Mammary epithelial cell (primary cell): ENCODE measurements at places on chromosomes 11 and 22.

- no peak for DNase-seq
Observed at GRCh38 chr22:28299753-28300152, 379.9 kb downstream of the TTC28 start.

- DNase-seq, result no peak
Observed at GRCh38 chr11:10641177-10641911, 52.2 kb downstream of the IRAG1 start.

GRCh38 chr11:88704485-88704884 is 361.3 kb downstream of the GRM5 start:
- peak; percentile 12 for DNase-seq

- no peak for DNase-seq
Observed at GRCh38 chr22:42897960-42898359, 40.9 kb upstream of the ARFGAP3 start.

GRCh38 chr11:81052344-81053158 is 1611.7 kb upstream of the TENM4 start:
- no peak for DNase-seq

DNA sequence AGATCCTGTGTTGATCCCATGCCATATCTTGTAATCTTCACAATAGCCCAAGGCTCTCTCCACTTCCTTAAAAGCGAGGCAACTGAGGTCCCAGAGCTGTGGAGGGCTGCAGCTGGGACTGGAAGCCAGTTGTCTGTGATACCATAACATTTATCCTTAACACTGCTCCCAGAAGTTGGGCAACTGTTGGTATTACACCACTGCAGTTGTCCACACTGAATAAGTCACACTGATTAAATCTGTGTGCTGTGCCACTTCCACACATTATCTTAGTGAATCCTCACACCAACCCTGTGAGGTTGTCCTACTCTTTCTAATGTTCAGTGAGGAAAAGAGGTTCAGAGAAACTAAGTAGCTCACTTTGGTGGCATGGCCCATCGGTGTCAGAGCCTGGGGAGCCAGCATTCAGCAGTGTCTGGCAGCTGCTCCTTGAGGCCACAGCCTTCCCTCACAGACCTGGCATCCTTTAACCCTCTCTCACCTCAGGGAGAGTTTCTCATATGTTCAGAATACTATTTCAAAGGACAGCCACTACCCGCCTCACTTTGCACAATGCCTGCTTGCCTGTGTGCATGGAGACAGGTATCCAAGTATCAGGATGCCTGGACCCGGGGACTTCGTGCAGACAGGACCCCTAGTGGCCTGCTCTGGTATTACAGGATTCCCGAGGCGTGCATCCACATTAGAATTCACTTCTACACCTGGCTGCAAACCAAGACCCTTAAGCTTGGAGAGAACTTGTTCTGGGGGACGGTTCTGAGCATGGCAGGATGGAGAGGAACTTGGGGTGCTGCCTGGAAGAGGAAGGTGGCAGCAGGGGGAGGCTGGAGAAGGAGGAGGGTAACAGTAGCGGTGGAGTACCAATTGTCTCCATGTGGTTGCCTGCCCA is 221.9 kb upstream of the TBCEL start:
- DNase-seq, result peak; percentile 40

DNA sequence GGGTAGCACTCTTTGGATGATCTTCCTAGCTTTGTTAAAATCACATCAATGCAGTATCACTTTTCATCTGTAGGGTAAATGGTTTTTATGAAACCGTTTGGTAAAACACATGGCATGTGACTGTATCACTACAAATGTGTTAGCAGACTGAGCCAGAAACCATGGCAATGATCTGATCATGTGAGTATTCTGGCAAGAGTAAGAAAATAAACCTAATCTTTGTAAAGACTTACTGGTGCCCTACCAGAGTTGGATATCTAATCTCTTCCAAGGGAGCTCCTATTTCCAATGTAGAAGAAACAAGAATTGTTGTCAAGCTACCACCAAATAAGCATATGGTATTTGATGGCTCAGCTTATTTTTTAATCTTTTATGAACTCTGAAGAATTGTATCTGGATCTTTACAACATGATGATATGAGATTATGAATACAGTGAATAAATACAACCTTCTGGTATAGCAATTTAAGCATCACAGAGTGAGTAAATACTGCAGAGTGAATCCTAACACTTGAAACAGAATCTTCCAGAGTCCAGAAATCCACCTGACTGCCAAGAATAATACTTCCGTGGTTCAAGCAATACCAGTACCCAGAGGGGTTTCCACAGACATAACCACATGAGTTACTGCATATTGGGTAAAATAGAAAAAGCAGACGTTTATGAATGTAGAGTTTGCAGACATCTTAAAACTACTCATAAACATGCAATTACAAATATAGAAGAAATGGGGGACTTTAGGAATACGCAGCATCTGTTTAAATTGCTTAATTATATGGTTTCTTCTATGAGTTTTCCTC is 238.8 kb downstream of the TTC28 start:
- no peak for DNase-seq

DNA sequence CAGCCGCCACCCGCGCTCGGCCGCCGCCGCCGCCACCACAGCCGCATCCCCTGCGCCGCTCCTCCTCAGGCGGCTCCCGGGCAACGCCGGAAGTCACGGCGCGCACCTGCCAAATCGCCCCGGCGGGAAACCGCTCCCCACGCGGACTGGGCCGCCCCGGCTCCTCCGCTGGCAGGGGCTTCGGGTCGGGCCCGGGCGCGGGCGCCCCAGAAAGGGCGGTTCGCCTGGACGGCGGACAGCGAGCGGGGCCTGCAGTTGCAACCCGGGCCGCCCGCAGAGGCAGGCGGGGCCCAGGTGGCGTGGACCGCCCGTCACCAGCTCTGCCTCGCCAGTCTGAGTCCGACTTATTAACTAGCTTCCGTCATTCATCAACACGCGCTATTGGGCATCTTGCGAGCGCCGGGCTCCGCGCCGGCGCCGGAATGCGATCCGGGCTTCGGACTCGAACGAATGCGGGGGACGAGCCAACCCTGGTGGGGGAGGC is at the start of gene HIRA:
Gene HIRA, minus strand, starts transcription at position 85 of the 484 bp plus-strand sequence. CDS start 257 bp downstream, outside the sequence.
- peak; percentile 79 for DNase-seq

- no peak for DNase-seq
Observed at GRCh38 chr11:120354779-120355178, 18.6 kb downstream of the ARHGEF12 start.

DNA sequence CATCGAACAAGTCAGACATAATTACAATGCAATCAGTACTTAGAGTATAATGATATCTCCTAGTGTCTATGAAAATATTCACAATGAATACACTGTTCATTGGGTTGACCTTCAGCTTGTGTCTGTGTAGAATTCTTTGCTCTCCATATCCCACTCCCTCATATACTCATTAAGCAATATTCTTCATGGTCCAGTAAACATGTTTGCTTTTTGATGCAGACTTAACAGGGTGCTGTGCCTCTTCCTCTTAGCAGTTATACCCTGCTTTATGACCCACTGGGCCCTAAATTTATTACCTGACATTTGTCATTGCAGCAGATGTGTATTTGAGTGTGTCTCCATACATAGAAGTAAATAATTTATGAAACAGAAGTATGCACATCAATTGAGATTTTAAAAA is 352.5 kb upstream of the CCDC179 start:
- DNase-seq, result no peak

DNA sequence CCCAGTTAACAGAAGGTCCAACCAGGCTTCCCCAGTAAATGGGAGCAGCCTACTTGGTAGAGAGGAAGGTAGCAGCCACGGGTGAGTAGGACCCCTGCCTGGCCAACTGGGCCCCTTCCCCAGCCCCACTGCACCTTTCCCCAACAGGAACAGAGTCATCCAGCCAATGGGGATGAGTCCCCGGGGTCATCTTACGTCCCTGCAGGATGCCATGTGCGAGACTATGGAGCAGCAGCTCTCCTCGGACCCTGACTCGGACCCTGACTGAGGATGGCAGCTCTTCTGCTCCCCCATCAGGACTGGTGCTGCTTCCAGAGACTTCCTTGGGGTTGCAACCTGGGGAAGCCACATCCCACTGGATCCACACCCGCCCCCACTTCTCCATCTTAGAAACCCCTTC is 6.6 kb downstream of the RIC8A start:
- no peak for DNase-seq

GRCh38 chr11:96001037-96001436 is 77.1 kb upstream of the MTMR2 start:
- DNase-seq, result no peak

DNA sequence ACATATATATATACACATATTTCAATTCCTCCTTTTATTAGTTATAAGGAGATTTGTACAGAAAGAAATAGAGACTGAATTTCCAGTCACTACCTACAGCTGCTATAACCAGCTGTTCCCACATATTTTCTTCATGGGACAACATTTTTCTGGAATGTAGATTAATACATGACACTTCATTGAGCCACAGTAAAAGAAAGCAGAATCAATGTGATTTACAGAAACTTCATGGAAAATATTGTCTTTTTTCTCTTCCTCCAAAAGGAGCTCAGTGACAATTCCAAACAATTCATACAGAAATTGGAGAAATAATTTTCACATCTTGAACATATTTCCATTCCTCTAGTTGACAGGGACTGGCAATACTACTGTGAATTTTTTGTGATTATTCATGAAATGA is 249.2 kb downstream of the DLG2 start:
- no peak for DNase-seq
